ENCODE measurements at places on chromosomes 2 and 18.
A peak's percentile ranks its signal among the peaks of the same experiment; 100 is the strongest.

DNA sequence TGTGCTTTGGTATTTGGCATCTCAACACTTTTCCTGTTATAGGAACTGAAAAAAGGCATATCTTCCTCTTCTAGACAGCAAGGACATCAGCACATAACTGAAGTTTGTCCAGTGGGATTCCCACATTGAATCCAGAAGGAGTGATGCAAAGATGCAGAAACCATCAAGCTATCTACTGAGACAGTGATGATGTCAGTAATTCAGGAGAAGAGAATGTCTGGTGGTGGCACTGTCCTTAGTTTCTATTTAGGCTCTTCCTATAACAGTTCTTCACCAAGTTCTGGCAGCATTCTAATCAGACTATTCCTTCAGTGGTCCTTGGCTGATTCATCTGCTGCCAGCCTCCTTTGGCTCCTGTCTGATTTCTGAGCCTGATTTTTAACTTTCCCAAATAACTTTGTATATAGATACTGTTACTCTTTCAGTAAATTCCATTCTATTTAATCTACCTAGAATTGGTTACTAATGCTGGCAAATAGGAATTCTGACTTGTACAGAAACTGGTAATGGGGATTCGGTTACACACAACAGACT is 56.6 kb upstream of the AGPS start:
- DNase-seq = no peak

- DNase-seq = no peak
Measured at GRCh38 chr2:71950256-71951082, 197.2 kb downstream of the CYP26B1 start.

DNA sequence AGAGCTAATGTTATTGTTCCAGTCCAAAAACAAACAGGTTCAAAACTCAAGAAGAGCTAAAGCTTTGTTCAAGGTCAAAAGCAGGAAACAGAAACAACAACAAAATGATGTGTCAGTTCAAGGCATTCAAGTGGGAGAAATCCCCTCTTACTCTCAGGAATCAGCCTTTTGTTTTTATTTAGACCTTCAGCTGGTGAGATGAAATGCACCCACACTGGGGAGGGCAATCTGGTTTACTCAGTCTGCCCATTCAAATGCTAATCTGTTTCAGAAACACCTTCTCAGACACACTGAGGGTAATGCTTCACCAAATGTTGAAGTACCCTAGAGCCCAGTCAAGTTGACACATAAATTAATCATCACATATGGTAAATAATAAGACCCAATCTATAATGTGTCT is 150.6 kb downstream of the TMX3 start:
- no peak for DNase-seq

DNA sequence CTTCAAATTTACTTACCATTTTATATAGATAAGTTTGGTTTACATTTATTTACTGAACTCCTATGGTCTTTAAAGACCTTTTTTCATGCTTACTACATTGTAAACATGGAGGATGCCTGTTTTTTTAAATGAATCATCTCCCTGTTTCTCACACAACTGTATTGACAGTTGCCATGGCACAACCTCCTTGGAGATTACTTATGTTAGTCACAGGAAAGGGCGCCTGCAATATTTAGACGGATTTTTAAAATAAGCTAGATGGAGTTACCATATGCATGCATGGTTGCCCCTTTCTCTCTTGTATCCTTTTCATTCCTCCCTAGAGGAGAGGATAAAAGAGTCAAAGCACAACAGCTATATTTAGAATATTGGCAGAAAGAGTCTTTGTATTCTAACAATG is 34.8 kb upstream of the CCDC102B start:
- no peak for DNase-seq

- DNase-seq = no peak
Measured at GRCh38 chr2:98118161-98118560, 31.2 kb downstream of the VWA3B start.

GRCh38 chr2:69216535-69217332 is 170.3 kb downstream of the GFPT1 start:
- DNase-seq = no peak

GRCh38 chr18:47264308-47264700 is 12.8 kb upstream of the SKOR2 start:
- DNase-seq = no peak

GRCh38 chr2:6977113-6977741 is 60.0 kb downstream of the RNF144A start:
- no peak for DNase-seq

DNA sequence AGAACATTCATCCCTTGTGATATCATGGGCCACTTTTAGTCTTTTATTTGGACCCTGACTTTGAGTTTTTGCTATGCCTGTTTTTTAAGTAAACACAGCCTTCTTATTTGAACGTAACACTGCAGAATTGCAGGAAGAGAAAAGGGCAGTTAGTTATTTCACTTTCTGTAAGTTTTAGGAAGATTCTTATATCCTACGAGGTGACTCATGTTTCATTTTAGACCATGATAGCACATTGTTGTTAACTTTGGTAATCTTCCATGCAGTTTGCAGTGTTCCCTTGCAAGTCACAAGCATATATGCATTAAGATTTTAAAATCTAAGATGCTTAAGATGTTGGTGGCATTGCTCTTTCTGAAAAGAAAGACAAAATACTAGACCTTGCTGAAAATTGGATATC is 128.6 kb upstream of the EPC2 start:
- DNase-seq = no peak

DNA sequence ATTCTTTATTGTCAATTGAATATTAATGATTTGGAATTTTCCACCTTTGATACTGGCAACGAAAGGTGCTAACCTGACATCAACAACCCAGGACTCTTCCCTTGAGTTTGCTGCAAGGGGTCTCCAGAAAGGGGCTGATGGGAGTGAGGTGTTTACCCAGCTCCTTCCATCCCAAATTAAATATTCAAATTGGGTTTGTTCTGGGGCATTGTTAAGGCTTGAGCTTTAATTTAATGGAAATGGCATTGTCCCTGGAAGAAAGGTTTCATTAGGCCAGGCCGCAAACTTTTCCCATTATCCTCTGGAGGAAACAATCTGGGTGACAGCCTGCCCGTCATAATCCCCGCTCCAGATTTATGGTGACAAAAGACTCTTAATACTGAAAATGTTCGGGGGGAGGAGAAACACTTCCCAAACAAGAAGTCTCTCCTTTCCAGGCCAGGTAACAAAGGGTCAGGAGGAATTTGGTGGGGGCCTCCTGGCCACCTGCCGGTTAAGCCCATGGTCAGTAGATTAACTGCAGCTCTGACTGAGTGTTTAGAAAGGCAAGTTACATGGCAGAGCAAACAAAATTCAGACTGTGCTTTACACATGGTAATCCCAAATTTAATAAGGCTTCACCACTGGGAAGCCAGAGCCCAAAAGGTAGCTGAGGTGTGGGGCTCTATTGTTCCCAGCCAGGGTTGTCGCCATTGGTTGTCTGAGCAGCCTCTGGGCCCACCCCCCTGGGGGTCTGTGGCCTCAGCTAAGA is 151.4 kb upstream of the SIX3 start:
- DNase-seq = no peak

DNA sequence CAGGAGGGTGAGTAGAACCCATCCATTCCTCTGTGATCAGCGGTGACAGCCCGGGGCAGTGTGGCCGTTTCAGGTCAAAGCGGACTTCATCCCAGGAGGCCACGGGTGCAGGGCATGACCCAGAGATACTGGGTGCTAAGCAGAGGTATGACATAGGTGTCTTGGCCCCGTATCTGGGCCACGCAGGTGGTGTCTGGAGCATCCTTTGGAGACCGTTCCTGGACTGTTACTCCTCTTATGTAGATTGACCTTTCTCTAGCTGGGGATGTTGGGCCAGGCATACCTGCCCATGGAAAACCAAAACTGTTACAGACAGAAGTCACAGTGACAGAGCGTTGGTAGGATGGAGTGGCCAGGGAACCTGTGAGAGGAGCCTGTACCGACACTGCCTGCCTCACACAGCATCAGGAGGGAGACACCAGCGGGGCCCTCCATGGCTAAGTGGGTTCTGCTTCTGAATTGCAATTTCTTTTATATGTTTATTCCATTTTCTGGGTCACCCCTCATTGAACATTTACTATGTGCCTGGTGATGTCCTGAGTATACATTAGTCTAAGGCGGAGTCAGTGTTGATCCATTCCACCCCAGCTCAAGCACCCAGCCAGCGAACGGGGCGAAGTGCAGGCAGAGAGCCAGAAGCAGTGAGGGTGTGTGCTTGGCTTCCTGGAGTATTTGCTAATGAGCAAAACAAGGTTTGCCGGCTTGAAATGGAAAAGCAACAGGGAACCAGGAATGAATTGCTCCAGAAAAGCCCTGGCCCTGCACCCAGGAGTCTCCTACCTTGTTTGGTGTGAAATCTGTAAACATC is 141.7 kb downstream of the SH3RF3 start:
- no peak for DNase-seq

- DNase-seq = no peak
Measured at GRCh38 chr2:112065486-112065885, 10.4 kb downstream of the TMEM87B start.

- no peak for DNase-seq
Measured at GRCh38 chr18:801137-801536, 10.9 kb downstream of the YES1 start.

DNA sequence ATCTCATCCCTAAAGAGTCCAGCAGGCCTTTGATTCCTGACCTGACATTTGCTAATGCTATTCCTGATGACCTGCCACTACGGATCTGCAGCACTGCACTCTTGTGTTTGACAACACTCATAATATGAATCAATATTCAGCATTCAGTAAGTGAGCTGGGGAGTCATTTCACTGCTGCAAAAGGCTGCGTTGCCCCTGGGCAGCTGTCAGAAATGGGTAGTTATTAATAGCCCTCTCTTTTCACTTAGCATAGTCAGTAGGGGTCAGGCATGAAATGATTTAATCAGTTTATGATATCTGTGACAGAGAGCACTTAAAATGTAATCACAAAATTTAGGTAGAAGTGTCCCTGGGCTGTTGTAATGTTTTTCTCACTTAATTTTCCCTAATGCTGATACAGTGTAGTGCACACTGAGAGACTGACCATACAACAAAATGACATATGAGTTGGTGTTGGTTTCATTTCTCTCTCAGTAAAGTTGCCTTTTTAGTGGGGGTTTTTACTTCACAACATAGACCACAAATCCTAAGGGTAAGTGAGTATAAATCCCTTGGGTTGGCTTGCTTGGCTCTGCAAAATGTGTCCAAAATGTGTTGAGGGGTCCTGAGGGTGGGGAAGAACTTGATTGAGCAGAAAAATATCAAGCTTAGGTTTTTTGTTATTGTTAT is 184.8 kb downstream of the CAMKMT start:
- DNase-seq = no peak

- no peak for DNase-seq
Measured at GRCh38 chr2:217593732-217594131, 409.1 kb downstream of the TNS1 start.

- no peak for DNase-seq
Measured at GRCh38 chr2:140526575-140526974, 1604.2 kb downstream of the LRP1B start.

DNA sequence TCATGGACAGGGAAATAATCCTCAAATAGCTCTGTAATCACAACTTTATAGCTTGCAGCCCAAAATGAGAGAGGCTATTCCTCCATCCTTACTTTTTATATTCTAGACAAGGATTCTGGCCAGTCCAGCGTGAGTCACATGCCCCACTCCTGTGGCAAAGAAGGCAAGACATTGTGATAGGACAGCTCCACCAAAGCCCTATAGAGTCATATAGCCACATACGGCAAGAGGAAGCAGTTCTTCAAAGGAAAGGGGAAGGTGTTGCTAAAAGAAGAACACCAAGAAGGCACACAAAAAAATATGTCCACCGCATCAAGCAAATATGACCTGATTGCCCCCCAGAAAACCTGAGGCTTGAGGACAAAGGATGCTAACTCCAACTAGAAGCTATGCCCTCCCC is 3.4 kb upstream of the GFPT1 start:
- no peak for DNase-seq

- DNase-seq = peak; percentile 43
Measured at GRCh38 chr2:152694161-152694661, 23.1 kb downstream of the PRPF40A start.

GRCh38 chr2:113283704-113284284 is 5.1 kb upstream of the PAX8 start:
- DNase-seq = no peak

DNA sequence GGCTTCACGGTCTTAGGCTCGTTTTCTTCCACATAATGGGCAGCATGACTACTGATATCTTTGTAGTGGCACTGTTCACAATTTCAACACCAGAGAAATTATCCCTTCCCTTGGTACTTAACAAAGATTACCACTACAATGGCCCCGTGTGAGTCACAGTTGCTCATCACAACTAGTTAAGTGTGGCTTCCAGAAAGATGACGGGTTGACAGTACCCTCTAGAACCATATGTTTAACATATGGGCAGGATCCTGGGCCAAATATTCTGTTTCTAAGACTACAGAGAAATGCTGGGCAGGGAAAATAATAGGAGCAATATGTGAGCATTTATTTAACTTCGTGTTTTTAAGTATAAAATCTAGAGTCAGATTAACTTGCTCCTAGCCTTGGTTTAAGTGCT is 780.1 kb upstream of the LINC00305 start:
- no peak for DNase-seq

GRCh38 chr2:27655155-27655951 is 8.1 kb downstream of the SUPT7L start:
- DNase-seq = no peak

DNA sequence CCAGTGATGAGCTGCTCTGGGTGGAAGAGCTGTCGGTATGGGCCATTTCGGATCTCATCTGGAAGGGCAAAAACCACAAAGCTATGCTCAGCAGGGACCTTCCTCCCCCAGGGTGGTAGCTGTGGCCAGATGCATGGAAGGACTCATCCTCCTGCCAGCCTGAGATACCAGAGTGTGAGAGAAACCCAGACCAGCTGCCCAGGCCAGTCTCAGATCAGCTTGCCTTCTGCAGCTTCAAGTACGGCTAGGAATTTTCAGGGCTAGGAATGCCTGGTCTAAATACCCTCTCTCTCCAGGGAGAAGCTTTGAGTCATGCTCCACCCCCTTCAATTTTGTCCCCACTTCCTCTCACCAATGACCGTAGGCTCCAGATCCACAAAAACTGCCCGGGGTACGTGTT is 1.4 kb upstream of the TUBA4B start:
- no peak for DNase-seq

- no peak for DNase-seq
Measured at GRCh38 chr18:77517901-77518300, 268.3 kb downstream of the GALR1 start.

GRCh38 chr18:34965108-34965507 is 76.1 kb upstream of the MAPRE2 start:
- DNase-seq = no peak

- DNase-seq = no peak
Measured at GRCh38 chr2:107712857-107713256, 113.8 kb upstream of the RGPD4 start.

GRCh38 chr2:34093790-34094189 is 494.7 kb upstream of the FAM98A start:
- DNase-seq = no peak
